NCI-H1930 (cell line): ENCODE measurements at places on chromosomes 4 and X.

DNA sequence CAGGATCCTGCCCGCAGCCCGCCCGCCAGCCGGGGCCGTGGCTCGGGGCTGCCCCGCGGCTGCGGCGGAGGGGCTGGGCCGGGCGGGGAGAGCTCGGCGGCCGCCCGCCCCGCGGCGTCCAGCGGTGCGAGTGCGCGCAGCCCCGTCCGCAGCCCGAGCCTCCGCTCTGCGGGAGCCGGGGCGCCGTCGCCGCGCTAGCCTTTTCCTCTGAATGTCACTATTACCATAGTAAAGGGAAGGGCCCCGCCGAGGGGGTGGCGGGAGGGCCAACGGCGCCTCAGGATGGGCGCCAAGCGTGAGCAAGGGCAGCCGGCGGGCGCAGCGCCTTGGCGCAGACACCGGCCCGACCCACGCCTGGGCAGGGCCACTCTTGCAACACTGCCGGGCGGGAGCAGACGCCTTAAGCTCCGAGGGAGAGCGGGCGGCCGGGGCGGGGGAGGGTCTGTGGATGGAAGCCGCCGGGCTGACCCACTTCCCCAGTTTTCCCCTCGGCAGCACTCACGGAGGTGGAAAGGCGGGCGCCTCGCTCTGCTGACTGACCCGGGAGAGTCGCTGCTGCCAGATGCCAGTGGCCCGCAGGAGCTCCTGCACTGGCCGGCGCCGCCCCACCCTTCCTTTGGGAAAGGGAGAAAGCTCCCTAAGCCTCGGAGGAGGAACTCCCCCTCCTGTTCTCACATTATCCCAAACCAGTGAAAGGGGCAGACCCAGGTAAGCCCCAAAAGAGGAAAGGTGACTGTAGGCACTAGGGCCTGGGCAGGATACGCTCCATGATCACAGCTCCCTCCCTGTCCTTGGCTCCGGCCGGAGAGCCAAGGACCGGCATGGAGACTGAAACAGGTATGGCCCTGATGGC is 329.4 kb downstream of the HNRNPD start:
- peak; percentile 60 for DNase-seq

- DNase-seq: no peak
These were observed 243.5 kb upstream of the KCNIP4 start for GRCh38 chr4:22192084-22192511.

DNA sequence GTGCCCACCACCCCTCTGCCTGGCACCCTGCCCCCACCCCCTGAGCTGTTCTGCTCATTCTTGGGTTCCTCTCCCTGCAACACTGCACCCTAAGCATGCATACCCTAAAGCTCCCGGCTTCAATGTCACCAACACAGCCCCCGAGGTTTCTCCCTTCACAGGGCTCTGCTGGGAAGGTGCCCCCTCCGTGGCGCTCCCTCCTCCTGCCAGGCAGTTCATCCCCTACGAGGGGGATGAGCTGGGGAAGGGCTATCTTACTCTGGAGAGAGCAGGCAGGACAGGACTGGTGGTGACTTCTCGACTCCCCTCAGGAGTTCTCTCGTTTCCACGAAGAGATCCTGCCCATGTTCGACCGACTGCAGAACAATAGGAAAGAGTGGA is 6.5 kb downstream of the ATP5ME start:
- DNase-seq: no peak

- DNase-seq: no peak
These were observed 21.4 kb downstream of the PHEX start for GRCh38 chrX:22053481-22053880.

DNA sequence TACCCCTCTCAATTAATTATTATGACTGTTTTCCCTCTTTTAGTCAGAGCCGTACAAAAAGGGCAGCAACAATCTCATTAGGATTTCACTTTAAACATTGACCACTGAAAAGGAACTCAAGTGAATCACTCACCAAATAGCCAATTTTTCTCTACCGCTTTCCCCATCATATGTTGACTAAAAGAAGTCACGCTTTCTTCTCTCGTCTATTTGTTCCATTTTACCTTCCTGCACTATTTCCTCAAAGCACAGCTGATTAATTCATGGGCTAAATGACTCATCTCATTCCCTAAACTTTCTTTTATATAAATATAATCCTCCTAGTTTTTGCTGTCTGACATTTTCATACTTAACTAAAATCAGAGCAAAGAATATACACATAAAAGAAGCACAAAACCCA is 8.2 kb downstream of the MID1 start:
- DNase-seq: no peak

- no peak for DNase-seq
These were observed 39.9 kb downstream of the HS6ST2 start for GRCh38 chrX:132918523-132918922.

DNA sequence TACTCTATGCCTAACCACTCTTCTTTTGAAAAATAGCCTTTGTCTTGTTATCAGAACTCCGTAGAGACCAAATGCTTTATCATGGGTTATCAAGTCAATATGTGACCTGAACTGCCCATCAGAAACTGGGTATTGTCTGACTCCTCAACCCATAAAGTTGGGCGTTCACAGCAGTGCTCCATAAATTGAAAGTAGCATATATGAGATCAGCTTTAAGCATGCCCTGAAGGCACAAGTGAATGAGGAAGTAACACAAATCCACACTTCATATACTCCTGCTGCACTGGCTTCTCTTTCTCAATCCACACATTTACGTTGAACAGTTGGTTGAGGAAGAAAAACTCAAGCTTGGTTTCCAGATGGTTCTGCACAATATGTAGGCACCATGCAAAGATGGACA is 1106.0 kb downstream of the STIM2 start:
- no peak for DNase-seq
